ENCODE measurements at places on chromosomes 1 and 21.
A peak's percentile ranks its signal among the peaks of the same experiment; 100 is the strongest.

DNA sequence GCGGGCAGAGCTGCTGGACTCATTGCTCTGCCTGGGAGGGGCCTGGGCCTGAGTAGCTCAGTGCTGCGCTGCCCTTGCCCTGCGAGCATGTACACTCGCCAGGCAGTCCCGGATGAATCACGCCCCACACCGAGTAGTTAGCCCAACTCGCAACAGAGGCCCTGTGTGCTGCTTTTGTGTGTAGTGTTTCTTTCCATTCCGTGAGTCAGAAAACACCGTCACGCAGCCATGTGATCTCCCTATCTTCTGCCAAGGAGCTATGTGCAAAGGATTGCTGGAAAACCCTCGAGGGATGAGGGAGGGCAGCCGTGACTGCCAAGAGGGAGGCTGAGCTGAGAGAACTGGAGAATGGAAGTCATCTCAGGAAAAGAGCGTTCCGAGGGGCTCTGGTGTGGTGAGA lies 37.3 kb downstream of the NENF start:
- DNase-seq: no peak

GRCh38 chr1:182617734-182618351 lies 13.7 kb upstream of the RGS16 start:
- no peak for DNase-seq

DNA sequence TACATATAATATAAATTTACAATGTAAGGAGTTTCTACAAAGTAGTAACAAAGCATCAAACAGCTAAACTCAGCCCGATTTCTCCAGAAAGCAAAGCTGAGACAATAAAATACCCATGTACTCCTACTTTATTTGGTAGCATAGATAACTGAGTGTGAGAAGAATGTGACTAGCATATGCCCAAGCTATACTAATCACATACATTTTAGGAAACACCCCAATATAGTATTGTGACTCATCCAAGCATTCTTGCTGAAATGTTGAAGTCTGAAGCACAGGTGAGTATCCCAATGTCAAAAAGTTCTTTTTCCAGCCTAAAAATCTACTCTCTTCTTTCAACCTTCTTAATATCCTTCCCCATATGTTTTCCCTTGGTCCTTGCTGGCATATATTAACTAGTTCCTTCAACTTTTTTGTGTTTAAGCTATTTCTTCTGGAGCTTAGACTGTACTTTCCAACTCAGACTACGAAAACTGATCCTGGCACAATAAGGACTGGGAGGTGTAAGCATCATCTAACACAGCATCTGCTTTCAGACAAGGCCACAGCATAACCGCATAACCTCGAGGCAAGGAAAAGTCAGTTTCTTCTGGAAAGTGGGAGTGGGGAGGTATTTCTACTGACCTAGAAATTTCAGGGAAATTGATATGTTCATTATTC lies 163.0 kb upstream of the RNPC3 start:
- DNase-seq: no peak

DNA sequence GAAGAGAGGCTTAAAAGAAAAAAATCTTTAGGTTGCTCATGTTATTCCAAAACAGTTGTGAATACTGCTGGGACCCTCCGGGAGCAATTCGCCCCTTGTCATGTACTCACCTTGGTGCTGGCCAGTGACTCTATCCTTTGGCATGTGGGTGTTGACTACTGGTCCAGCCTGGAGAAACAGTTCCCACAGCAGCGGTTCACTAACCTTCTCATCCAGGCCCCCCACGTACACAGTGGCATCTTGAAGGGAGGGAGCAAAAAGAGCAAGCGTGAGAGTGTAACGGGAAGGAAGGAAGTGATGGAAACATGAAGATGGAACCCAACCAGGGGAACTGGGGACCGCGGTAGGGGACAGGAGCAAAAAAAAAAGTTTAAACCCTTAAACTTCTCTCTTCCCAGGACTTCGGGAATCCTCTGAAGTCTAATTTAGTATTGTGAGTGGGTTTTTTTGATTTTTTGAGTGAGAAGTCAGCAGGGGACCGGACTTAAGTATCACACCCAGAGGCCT lies 494 bp downstream of the SF3B4 start:
- DNase-seq: no peak

DNA sequence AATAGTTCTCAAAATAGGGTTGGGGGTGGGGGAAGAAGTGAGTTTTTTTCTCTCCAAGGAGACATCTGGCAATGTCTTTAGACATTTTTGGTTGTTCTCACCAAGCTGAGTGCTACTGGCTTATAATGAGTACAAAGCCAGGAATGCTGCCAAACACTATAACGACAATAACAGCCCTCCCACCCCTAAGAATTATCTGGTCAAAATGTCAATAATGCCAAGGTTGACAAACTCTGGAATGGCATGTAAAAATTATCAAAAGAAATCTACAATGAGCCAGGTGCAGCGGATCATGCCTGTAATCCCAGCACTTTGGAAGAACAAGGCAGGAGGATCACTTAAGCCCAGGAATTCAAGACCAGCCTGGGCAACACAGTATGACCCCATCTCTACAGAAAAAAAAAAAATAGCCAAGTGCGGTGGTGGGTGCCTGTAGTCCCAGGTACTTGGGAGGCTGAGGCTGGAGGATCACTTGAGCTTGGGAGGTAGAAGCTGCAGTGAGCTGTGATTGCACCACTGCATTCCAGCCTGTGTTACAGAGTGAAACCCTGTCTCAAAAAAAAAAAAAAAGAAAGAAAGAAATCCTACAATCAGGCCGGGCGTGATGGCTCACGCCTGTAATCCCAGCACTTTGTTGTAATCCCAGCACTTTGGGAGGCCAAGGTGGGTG lies 2.5 kb downstream of the ATP5PF start:
- no peak for DNase-seq

DNA sequence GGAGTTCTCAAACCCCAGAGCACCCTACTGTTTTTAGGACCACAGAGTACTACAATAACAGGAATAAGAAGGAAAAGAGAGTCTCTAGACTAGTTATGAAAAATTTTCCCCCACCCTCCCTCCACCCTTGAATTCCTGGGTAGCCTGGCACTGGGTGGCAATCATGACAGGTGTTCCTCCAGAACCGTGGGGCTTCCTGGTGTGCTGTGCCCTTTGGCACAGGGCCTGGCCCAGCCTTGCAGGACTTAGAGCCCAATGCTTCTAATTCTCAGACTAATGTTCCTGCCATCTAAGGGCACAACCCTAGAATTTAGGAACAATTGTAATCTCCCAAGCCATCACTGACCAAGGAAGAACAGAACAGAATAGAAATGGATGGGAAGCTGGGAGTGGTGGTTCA lies 1.5 kb upstream of the CD160 start:
- no peak for DNase-seq

- DNase-seq: no peak
These were observed 28.2 kb downstream of the UBE2G2 start for GRCh38 chr21:44773291-44773932.

DNA sequence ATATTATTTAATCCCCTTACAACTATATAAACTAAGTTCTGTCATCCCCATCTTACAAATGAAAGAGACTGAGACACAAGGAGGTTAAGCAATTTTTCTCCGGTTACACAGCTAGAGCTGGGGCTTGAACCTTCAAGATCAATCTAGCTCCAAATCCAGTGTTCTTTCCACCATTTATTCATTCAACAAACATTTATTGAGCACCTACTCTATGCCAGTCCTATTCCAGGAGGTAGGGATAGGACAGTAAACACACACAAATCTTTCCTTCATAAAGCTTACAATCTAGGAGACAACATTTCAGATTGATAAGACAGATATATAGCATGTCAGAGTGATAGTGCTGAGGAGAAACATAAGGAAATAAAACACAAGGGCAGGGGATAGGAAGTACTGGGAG lies 2.9 kb upstream of the TMEM125 start:
- no peak for DNase-seq

DNA sequence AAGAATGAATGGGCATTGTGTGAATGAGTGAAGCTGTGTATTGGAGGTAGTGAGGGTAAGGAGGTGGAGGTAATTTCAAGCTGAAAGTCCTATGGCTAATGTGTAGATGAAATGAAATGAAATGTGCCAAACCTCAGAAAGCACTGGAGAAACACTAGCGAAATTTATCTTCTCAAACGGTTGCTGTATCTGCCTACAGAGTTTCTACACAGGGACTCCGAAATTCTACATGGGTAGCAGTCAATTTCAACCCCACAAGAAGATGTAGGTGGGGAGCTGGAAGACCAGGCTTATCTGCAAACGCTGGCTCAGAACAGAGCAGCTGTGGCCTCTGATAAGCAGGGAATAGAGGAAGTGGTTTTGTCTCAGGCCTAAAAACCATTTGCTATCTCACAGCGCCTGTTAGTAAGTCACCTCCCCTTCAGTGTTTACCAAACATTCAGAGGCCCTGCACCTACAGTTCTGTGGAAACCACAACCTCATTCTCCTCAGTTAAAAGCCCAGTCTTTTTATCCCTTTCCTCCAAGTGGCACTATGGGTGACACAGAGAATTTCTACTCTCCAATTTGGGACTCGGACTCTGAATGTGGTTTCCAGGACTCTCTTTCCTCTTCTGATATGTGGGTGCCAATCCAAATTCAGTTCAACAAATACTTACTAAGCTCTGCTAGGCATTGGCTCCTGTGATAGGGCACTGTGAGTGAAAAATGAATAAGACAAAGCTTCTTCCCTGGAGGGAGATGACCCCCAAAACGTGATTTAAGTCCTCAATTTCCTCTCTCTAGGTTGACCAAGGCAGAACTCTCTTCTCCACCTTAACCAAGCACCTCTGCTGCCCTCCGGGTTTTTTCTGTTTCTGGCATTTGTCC lies 17.2 kb upstream of the SLAMF6 start:
- DNase-seq: no peak

- DNase-seq: no peak
These were observed 39.6 kb downstream of the GFI1 start for GRCh38 chr1:92447033-92447681.

DNA sequence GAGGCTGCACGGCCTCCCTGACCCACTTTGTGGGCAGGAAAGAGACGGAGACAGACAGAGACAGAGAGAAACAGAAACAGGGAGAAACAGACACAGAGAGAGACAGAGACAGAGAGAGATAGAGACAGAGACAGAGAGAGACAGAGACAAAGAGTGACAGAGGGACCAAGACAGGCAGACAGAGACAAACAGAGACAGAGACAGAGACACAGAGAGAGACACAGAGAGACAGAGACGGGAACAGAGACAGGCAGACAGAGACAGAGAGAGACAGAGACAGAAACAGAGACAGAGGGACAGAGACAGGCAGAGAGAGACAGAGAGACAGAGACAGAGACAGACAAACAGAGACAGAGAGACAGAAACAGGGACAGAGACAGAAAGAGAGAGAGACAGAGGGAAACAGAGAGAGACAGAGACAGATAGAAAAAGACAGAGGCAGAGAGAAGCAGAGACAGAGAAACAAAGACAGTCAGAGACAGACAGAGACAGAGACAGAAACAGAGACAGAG lies 3.1 kb downstream of the COL6A1 start:
- no peak for DNase-seq

DNA sequence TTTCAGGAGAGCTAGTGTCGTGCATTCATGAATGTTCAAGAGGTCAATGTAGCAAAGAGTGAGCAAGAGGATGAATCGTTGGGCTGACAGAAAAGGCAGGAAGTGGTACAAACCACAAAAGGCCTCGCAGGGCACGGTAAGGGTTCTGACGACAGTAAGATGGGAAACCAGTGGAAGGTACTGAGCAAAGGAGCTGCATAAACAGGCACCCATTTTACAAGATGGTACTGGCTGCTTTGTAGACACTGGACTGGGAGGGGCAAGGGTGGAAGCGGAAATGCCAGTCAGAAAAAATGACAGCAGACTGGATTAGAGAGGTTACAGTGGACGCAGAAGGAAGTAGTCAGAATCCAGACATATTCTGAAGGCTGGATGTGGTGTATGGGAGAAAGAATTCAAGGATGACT lies 123.5 kb downstream of the PTPN14 start:
- peak; percentile 76 for DNase-seq

DNA sequence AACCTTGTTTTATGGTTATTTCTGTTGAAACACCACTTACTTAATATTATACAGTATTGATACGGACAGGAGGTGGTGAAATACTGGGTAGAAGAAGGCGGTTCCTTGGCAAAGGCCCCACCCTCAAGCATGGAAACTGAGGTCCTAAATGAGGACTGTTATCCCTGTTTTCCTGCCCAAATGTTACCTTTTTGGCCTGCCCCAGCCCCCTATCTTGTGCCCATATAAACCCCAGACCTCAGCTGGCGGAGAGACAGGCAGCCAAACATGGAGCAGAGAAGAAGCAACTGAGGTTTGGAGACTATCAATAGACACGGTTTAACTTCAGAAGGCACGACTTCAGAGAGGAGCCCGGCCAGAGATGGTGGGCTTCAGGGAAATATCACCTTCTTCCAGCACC lies 640.1 kb downstream of the PTPRU start:
- no peak for DNase-seq

DNA sequence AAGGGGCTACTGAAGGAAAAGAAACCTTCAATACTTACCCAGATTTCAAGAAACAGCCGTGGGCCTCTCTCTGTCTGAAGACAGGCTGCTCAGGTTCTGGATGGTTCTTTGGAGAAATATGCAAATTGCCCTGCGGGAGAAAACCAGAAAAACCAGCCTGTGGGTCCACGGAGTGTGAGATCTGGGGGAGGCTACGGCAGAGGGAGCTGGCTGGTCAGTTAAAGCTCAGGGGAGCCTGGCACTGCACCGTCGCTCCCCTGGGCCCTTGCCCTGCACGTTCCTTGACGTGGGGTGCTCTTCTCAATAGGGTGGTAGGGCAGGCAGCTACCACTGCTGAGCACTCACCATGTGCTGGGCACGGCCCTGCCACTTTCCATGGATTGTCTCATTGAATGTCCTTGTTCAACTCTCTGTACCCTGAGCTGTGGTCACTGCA lies 12.7 kb downstream of the TMCO4 start:
- no peak for DNase-seq

DNA sequence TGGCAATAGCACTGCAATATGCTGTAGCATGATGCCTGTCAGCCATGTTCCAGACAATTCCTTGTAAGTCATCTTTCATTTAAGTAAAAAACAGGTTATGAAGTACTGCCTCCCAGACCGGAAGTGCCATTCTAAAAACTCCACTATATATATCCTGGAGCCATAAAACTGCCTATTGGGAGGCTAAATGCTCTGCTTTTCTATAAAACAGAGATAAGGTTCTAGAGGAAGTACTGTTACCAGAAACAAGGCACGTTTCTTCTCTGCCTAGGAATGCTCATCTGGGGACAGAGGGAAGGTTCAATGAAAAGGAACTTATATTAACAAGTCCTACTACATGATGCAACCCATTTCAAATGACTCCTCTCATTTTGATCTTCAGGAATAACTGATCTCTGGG lies 66.8 kb downstream of the GPR137B start:
- no peak for DNase-seq

Data from Panc1 (cell line).